ENCODE measurements at places on chromosomes 11 and 22.
A peak's percentile ranks its signal among the peaks of the same experiment; 100 is the strongest.

DNA sequence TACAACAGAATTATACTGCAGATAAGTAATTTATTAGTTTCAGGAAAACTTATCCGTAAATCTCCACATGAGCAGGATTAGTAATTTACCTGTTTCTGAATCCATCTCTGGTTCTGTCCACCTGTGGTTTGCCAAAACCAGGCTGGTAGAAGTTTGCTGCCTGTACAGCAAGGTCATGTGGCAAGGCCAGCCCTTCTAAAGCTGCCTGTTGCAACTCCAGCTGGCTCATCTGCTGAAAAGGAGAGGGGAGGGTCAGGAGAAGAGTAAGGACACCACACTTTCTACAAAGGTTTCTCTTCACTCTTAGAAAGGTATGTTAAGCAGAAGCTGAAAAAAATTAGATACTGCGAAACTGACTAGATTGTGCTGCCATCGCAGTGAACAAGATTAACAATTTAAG is 42.3 kb downstream of the EIF4ENIF1 start:
- no peak for DNase-seq

- no peak for DNase-seq
These were observed 8.2 kb downstream of the ARRB1 start for GRCh38 chr11:75342966-75343870.

DNA sequence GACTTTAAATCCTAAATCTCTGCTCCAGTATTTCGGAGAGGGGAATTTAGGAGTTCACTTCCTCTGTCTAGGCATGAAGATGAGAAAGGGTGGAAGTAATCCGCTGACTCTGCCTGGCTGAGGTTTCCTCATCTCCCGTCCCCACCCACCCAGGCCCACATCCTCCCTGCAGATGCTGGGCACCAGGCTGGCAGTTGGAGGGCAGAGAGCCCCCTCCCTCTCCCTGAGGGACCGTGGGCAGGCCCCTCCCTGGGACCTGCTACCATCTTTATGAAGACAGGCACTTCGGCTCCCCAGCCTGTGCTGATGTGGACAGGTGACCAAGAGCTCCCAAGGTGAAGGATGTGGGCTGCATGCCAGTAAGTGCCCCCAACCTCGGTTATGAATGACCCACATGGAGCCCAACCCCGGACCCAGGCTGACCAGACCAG is 6.7 kb downstream of the CASTOR1 start:
- DNase-seq, result no peak

- peak; percentile 19 for DNase-seq
These were observed 18.2 kb upstream of the OR10W1 start for GRCh38 chr11:58286249-58286648.

GRCh38 chr11:64764040-64764611 is 4.4 kb upstream of the PYGM start:
- no peak for DNase-seq

All from AML-193 (cell line).